ENCODE measurements at places on chromosomes 6 and 20.

DNA sequence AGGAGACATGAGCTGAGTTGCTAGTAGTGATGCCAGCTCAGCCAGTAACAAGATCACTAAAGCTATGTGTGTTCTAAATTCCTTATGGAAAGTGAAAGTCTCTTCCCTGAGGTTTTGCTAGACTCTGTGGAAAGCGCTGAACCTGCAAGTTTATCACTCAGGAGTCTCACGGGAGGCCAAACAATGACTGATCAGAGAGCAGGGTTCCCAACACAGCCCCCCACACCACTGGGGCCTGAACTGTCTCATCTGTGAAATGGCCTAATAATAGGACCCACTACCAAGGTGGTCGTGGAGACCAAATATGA lies 19.9 kb downstream of the ACSS1 start:
- no peak for DNase-seq

DNA sequence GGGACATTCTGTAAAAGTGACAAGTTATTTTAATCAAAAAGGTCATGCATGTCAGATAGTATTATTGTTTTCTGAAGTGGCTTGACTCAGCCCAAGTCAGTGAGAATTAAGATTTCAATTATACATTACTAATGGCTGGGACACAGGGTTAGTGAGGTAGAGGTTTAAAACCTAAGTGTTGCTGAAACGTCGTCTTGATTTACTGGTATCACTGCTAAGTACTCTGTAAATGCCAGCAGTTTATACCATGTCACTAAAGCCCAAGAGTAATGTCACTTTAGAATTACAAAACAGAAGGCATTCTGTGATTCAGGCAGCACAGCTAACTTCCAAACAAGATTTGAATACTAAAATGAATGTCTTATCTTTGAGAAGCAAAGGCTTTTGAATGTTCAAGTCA lies 176.6 kb downstream of the NKAIN2 start:
- no peak for DNase-seq

GRCh38 chr6:145087034-145087433 lies 648.3 kb downstream of the EPM2A start:
- DNase-seq = peak; percentile 26

DNA sequence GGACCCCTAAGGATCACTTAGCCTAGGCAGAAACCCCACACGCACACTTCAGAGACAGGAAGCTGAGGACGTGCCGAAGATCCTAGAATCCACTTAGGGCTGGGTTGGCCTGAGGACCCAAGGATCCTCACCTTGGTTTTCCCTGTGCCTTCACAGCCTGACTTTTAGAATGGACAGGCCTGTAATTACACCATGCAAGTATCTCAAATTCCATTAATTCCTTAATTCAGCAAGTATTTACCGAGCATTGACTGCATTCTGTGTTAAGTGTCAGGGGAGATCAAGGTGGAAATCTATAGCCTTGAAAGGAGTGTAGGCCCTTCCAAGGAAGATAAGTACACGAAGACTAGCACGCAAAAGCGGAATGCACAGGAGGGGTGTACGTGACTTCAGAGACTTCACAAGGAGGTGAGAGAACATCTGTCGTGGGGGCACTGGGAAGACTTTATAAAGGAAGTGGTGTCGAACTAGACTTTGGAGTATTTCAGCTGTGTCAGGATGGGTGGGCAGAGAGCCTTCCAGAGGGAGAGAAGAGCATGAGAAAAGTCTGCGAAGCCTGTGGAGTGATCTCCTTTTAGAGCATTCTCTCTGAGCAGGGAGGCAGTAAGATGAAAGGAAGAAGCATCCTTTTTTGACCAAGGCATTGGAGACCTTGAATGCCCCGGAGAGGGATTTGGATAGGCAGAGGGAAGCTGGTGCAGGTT lies 4.0 kb downstream of the DSP start:
- no peak for DNase-seq

GRCh38 chr20:53829255-53829723 lies 235.7 kb upstream of the ZNF217 start:
- DNase-seq = peak; percentile 98

DNA sequence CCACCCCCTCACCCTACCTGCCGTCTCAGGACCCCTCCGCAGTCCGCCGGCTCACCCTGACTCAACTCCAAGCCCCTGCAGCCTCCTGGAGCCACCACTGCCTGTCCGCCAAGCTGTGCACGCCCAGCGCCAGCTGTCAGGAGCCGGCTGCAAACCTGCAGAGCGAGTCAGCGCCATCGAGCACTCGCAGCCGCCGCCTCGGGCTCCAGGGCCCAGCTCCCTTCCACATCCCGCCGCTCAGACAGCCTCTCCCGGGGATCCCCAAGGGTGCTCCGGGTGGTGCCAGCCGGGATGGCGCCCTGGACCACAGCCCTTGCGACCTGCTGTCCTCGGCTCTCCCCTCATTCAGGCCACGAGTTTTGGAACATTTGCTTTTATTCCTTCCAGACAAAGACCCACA lies 4.3 kb downstream of the TNNC2 start:
- no peak for DNase-seq

- DNase-seq = peak; percentile 83
These were observed 33.0 kb downstream of the RIPOR2 start for GRCh38 chr6:24902782-24903181.

DNA sequence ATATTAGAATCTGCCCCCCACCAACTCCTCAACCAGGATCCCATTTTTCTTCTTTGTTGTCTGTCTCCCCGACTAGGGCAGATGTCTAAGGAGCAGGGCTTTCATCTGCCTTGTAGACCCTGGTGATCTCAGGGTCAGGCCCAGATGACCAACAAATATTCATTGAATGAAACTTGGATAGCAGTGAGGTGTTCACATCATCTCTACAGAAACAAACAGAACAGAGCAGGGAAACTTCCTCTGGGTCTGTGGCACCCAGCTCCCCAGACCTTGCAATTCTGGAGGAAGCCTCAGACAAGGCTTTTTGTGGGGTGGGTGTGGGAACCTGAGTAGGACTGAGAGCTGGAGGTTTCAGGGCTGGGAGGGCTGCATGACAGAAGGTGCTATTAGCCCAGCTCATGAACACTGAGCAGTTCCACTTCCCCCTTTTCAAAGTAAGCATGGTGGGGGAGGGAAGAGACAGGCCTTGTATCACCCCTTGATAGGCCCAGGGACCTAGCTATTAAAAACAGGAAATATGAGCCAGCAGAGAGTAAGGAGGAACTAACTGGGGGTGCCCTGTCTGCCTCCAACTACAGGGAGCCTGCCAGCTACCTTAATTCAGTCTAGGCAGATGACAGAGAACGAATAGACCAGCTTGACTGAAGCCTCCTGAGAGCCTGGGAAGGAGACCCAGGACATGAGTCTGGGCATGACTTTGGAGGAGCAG lies 37.3 kb upstream of the TOP1 start:
- no peak for DNase-seq

GRCh38 chr20:24608926-24609667 lies 139.7 kb downstream of the SYNDIG1 start:
- peak; percentile 20 for DNase-seq
